CD4-positive, alpha-beta memory T cell (primary cell): ENCODE measurements at places on chromosomes 5 and 9. TPM values are rescaled to one million over a fixed set of nuclear protein-coding genes. Genes with fewer than 3 reads are reported as not detected.

The RFESD gene
- 9.3 TPM for total RNA-seq

The ZDHHC11B gene
- 8.1 TPM for total RNA-seq

The TEK gene
- total RNA-seq: not detected

The IFNA2 gene
- total RNA-seq: not detected

The PCDHGC4 gene
- total RNA-seq: not detected

DNA sequence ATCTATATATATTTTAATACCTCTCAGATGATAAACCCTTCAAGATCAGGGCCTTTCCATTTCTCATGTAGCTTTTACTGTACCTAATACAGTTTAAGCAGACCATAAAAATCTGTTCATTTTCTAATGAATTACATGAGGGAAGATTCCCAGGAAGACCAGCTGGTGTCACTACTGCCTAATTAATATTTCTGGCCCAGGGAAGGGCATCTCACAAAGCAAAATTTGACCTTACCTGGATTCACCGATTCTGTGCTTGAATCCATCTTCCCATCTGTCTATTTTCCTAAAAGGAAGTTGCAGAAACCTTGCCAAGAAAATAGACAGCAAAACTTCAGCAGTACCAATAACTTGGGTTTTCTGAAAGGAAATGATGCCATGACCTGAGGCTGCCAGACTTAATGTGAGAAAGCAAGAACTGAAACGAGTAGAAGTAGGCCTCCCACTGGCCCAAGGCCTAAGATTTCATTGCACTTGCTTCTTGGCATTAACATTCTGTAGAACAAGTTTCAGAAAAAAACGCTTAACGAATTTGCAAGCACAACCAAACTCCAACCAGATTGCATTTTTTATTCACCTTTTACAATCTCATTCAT is 83.0 kb upstream of the GLIS3 start:
- DNase-seq: peak; percentile 9

GRCh38 chr5:179138568-179138925 is 78.4 kb downstream of the ZNF354C start:
- DNase-seq: no peak

DNA sequence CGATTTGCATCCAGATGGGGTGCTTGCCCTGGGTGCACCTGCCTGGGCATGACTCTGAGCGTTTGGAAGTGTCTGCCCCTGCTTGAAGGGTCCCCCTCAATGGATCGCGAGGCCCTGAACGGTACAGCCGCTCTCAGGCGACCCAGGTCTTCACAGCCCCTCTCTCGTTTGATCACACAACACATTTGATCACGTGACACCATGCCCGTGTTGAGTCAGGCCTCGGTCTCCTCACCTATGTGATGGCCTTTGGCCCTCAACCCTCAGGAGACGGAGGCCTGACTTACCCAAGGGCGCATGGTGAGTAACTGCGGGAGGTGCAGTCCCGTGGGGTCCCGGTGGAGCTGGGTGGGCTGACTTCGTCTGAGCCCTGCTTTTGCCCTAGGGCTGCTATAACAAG is 3.0 kb upstream of the ASB6 start:
- DNase-seq: no peak

- DNase-seq: no peak
Measured at GRCh38 chr5:75016896-75017295, 35.5 kb downstream of the GCNT4 start.

- no peak for DNase-seq
Measured at GRCh38 chr9:95193480-95193879, 124.0 kb downstream of the FANCC start.

DNA sequence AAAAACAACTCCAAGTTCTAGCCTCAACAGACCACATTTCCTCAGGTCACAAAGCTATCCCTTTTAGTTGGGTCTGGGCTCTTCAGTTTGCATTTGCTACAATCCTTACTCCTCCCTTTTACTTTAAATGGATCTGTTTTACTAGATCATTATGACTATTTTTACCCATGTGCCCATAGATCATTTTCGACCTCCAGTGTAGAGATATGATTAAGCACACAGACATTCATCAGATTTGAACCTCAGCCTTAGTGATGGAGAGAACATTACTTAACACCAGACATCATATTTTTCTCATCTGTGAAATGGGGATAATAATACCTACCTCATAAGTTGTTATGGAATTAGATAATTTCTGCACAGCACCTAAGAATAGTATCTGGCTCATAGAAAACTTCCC is 141.9 kb downstream of the NPR3 start:
- DNase-seq: no peak

DNA sequence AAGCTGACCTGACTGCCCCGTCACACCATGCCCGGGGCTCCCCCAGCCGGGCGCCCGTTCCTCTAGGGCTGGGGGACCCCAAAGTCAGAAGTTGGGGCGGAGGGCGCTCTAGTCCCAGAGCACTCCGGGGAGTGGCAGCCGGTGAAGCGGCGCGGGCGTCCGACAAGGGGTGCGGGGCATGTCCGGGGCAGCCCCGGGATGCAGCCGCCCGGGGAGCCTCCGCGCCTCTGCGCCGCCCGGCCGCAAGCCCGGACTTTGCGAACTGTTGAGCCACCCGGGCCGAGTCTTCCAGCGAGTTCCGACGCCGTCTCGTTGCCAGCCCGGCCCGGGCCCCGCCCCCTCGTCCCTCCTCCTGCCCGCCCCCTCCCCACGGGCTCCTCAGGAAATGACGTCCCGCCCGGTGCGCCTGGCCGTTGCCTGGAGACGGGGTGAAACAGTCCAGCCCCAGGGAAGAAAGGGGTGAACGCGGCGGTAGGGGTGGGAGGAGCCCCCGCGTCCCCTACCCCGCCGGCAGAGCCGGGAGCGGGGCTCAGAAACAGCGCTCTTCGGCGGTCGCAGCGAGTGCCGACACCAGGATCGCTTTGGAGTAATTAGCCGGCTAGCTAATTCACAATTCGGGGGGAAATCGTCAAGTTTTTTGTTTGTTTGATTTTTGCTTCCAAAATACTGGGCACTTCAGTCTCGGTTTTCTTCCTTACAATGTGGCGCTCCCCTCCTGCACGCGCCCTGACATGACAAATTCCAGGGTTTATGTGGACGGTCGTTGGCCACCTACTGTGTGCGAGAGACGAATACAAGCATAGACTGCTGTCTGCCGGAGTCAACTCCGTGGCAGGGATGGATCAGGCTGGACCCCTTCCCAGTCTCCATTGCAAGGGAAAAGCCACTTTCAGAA is at the start of gene WHRN:
Gene WHRN, minus strand, starts transcription at position 287 of the 895 bp plus-strand sequence. CDS start 672 bp downstream, outside the sequence.
- peak; percentile 93 for DNase-seq

GRCh38 chr5:135604056-135604455 is 25.3 kb upstream of the CXCL14 start:
- no peak for DNase-seq

DNA sequence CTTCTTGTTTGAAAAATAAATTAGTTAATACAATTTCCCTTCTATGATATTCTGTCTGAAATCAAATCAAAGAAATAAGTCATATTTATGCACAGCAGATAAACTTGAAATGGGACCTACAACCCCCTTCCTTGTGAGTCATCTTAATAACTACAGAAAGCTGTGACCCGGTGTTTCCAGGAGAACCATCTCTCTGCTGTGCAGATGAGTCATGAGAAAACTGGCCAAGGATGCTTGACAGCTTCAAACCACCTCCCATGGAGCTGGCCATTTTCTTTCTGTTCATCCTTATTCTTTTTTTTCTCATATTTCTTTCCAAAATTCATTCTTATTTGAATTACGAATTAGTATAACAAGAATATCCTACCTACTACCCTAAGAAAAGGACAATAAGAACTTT is 43.4 kb upstream of the NR4A3 start:
- no peak for DNase-seq

DNA sequence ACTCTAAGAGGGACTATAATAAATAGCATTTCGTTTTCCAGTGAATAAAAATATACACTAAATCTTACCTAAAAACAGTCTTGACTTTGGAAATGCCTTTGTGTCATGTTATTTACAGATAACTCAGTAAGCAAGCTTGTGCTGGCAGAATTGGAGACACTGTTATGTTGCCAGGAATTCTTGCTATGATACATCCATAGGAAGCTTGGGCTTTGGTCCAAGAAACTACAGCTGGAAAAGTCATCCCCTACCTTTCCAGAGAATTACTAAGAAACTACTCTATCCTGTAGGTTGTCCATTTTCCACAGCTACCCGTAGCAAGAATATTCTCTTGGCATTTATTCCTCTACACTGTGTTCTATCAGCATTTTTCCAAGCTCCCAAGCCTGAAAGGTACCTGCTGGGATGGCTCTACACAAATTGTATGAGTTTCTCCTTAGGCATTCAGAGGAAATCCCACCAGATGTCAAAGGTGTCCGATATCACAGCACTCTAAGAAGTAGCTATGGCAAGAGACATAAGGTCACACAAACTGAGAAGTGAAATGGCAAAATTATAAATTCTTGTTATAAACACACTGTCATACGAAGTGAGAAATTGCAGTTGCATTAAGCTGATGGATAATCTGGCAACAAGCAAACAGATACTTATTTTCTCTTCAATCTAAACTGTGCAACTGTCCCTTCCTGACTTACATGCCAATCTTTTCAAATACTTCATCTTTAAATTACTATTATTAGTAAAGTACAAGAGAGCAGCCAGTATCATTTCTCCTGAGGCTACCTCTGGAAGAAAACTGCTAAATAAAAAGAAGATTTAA is 68.5 kb downstream of the MCTP1 start:
- no peak for DNase-seq

- no peak for DNase-seq
Measured at GRCh38 chr9:78756813-78757510, 460.0 kb downstream of the PSAT1 start.

GRCh38 chr5:191036-191948 is at the start of gene LRRC14B:
Gene LRRC14B (plus strand): TSS chr5:191495. CDS start chr5:191539, 44 bp downstream.
- DNase-seq: no peak
